Upper lobe of right lung (tissue), 1 donor: ENCODE measurements at places on chromosomes 2 and 18. TPM values are rescaled to one million over a fixed set of nuclear protein-coding genes. Genes with fewer than 3 reads are reported as not detected.

ALPI gene
- not detected for total RNA-seq

TNP1 gene
- not detected for total RNA-seq

GRCh38 chr2:32222966-32223365 lies 41.7 kb downstream of the NLRC4 start:
- no peaks in the 10 kb centered on the region for H3K27me3 ChIP-seq
- no peak overlapping the region for H3K4me3 ChIP-seq
- H3K36me3 ChIP-seq, result peaks cover 68% of the 10 kb centered on the region
- DNase-seq, result no peak
- no peaks in the 10 kb centered on the region for H3K4me1 ChIP-seq
- no peak overlapping the region for H3K27ac ChIP-seq

GRCh38 chr2:180359522-180360282 lies 352.6 kb upstream of the CWC22 start:
- H3K36me3 ChIP-seq, result no peaks in the 10 kb centered on the region
- H3K4me3 ChIP-seq, result no peak overlapping the region
- no peak for DNase-seq
- H3K4me1 ChIP-seq, result no peaks in the 10 kb centered on the region
- no peak overlapping the region for H3K27ac ChIP-seq

DNA sequence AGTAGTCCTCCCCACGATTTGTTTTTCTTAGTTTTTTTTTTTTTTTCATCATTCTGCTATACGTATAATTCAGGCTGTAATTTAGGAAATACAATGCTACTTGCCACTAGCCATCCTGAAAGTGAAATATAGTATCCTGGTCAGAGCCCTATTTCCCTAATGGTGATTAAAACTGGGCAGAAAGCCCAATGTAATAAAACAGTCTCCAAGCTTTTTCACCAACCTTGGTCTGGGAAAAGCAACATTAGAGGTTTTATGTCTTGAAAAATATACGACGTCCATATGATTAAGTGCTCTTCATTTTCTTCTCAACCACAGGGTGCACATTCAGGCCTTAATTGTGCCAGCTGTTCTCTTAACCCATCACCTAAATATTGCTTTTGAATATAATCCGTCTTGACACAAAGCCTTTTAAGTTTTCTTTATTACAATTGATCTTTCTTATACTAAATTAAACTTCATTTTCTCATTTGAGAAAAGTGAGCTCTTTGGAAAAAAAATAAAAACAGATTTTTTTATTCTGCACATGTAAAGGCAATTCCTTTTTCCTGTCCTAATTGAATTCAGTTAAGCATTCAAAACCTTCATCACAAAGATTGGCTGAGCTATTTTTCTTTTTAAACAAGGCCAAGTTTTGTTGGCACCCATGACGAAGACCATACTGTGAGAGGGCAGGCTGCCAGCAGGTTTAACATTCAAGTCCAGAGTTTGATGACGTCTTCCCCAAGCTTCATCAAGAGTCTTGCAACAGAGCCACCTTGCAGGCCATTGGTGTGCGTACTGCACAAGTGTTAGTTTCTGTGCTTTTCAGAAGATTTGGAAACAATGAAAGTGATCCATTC lies 52.7 kb downstream of the MAP2 start:
- no peaks in the 10 kb centered on the region for H3K27me3 ChIP-seq
- no peak overlapping the region for H3K4me3 ChIP-seq
- DNase-seq, result no peak
- H3K36me3 ChIP-seq, result no peaks in the 10 kb centered on the region
- H3K27ac ChIP-seq, result no peak overlapping the region
